ENCODE measurements at places on chromosomes 12 and 14.

- no peak for DNase-seq
Measured at GRCh38 chr14:68783408-68784225, 9.2 kb downstream of the ZFP36L1 start.

DNA sequence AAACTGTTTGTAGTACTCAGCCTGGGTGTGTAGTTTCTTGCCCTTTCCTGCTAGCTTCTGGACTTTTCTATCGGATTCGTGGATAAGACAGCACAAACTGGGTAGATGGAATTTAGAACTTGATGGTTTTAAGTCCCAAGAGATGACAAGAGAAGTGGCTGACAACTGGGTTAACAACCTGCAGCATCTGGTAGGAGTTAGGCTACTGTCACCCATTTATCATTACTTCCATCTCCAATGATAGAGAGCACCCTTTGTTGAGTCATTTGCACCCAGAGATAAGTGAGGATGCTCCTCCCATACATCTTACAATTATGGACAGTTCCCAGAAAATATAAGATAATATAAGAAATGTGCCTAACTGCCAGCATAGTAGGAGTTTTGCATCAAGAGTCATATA lies 50.2 kb upstream of the FLRT2 start:
- DNase-seq = no peak

- DNase-seq = no peak
Measured at GRCh38 chr12:98370976-98371375, 144.4 kb upstream of the TMPO start.

DNA sequence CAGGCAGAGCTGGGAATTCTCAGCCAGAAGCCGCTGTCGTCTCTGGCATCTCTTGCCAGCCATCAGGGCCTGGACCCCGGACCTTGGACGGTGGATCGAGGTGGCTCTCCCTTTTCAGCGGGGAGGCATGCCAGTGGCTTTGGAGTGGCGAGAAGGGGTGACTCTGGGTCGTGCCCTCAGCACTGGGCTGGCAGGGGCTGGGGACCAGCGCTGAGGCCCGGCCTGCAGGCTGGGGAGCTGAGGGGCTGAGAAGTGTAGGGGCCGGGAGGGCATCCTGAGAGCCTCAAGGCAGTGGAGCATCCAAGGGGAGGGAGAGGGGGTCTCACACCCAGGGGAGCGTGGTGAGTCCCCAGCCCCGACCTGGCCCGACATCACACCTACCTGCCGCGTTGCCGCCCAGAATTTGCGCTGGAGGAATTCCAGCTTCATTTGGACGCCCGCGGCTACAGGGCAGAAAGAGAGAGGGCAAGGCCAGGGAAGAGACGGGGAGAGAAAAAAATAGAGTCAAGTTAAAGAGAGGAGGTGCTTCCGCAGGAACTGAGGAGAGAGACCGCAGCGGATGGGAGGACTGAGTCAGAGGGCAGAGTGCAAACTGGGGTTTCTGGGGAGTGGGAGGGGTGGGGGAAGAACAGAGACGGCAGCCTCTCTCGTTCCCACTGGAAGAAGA lies 9.0 kb upstream of the LRTM2 start:
- peak; percentile 31 for DNase-seq

GRCh38 chr12:14408208-14408607 lies 42.7 kb downstream of the ATF7IP start:
- DNase-seq = no peak

GRCh38 chr14:102496958-102497744 lies 12.4 kb downstream of the ANKRD9 start:
- DNase-seq = no peak

GRCh38 chr14:22887260-22887989 lies 4.4 kb downstream of the REM2 start:
- no peak for DNase-seq

- no peak for DNase-seq
Measured at GRCh38 chr12:102061096-102061559, 663 bp downstream of the WASHC3 start.

- no peak for DNase-seq
Measured at GRCh38 chr12:50788561-50788960, 24.7 kb downstream of the ATF1 start.
